ENCODE measurements at places on chromosomes 6 and 20.

GRCh38 chr6:76706086-76706485 is 633.6 kb upstream of the IMPG1 start:
- DNase-seq, result no peak

DNA sequence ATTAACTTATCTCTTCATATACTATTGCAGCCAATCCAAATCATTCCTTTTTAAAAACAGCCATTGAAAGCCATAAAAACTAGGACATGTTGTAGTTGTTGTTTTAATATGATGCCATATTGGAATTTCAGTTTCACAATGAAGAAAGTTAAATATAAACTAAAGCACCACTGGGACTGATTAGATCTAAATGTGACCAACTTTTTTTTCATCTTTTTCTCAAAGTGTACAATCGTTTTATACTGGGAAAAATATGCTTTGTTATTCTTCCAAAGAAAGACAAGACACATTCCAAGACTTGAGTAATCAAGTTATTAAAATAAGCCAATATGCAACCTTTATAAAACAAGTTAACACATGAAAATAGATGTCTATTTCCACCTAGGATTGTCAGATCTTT is 68.5 kb downstream of the THEMIS start:
- no peak for DNase-seq

DNA sequence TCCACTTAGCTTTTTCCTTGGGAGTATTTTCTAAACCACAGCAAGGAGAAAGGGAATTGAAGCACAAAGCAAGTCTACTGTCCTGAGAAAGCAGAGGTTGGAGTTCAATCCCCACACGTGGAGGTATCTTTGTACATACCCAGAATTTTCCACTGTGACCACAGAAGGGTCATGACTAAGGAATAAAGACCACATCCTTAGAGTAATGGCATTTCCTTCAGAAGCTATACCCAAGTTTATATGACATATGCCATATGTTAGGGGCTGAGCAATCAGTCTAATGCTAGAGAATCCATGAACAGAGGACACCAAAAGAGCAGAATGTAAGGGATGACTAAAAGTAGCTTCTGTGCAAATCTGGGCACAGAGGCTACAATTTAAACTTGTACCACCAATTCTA is 46.4 kb downstream of the ATG5 start:
- DNase-seq, result no peak

DNA sequence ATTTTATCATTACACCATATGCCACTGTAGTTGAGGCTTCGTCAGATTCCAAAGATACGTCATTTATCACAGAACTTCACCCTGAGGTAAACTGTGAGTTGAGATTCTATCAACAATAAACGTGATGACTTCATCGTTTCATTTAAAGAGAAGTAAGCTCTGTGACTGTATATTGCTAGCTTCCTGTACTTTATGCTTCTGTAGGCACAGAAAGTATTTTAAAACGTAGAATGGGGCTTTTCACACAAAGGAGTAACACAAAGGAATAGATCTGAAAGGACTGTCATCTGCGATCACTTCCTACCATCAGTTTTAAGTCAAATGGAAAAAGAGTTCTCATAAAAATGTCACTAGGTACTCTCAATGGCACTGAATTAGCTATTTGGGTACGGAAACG is 234.4 kb upstream of the MCHR2 start:
- no peak for DNase-seq

DNA sequence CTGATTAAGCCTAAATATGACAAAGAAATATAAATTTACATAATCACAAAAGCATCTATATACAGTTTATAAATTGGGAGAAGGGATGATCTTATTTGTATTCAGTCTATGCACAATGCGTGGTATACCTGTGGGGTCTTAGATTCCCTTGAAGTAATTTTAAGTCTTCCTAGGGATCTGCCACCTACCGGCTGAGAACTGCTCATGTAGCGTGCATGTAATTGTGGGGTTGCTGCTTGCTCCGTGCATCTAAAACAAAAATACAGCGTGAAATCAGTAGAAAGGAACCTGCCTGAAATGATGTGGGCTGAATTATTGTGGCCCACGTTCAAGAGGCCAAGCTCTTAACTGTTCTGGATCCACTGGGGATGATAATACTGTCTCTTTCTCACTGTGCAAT is 187.3 kb downstream of the MBOAT1 start:
- no peak for DNase-seq

DNA sequence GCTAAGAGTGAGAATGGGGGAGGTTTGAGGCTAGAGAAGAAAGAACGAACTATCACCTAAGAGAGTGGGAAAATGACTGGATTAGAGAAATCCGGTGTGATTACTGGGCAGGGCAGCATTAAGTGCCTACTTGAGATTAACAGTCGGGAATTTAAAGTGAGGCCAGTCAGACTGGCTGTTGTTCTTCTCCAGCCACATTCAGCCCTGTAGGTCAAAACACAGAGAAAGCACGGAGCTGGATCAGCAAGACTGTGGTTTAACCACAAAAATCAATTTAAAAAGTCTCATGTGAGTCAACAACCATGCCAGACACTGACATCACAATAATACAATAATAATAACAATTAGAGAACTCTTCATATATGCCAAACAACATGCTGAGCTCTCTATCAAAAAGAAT is 301.9 kb upstream of the SGK1 start:
- no peak for DNase-seq

- DNase-seq, result no peak
Measured at GRCh38 chr6:165663736-165664558, 906 bp upstream of the PDE10A start.

GRCh38 chr6:152160346-152160745 is 352.9 kb downstream of the ESR1 start:
- no peak for DNase-seq

GRCh38 chr6:143332153-143332845 is 118.2 kb downstream of the ADAT2 start:
- DNase-seq, result no peak

- DNase-seq, result no peak
Measured at GRCh38 chr6:150536835-150537234, 62.9 kb upstream of the PLEKHG1 start.

DNA sequence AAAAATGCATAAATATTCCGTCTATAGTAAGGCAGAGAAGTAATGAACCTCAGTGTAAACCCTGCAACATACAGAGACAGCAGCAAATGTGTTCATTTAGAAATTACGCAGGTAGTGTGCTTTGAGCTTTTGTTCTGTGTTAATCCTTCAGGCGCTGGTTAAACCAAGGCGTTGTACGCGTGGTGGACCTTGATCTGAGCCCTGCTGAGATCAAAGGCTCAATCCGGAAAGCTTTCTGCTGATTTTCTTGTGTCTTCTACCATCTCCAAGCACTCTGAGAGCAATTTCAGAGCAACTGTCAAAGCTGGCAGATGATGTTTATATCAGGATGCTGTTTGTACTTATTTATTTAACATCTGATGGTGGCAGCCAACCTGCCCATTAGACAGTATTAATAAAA is 382.8 kb downstream of the CDH26 start:
- DNase-seq, result no peak

DNA sequence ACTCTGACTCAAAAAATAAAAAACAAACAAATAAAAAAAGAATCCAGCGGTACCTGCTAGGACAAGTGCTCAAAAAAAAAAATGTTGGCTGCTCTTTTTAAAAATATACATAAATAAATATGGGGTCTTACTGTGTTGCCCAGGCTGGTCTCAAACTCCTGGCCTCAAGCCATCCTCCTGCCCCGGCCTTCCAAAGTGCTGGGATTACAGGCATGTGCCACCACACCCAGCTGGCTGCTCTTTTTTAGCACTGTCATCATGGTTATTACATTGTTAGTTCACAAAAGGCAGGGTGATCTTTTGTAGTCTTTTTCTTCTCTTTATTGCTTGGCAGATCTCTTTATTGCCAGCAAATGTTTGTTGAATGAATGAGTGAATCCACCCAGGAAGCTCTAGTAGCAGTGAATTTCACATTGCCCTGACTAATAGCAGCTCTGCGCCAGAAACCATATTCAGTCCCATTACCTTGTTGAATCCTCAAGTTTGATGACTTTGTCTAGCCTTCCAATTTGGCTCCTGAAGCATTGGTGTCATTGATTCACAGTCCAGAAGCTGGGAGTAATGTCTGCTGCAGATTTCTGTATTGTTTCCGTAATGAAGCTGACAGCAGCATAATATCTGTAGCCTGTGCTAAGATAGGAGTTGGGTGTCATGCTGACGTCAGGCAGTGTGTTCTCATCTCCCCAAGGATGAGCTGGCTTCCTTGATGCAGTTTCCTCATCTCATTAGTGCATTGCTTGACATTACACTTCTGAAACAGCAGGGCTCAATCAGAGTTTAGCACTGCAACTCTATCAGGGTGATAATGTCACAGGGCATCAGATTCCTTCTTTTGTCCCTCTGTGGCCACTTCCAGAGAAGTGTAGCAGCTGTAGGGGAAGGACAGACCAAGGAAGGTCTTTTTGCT is 84.9 kb upstream of the TGM3 start:
- no peak for DNase-seq

- no peak for DNase-seq
Measured at GRCh38 chr6:134482593-134483270, 164.8 kb upstream of the SGK1 start.

GRCh38 chr6:65229825-65230224 is 477.2 kb downstream of the EYS start:
- DNase-seq, result no peak

DNA sequence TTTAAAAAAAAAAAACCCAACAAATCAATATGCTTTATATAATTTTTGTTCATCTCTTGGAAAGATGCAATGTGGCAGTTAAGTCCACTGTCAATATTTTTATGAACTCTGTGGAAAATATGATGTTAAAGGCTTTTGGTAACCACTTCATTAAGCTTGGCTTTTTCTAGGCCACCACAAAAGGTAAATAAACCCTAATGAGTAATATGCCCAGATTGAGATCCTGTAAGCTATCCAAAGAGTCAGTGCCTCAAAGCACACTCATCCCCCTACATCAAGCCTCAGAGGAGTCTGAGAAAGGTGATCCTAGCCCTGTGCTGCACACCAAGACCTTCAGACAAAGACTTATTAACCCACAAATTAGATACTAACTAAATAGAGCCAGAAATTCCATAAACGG is 121.1 kb downstream of the CDC5L start:
- DNase-seq, result no peak

- DNase-seq, result no peak
Measured at GRCh38 chr6:19714434-19715166, 122.6 kb upstream of the ID4 start.

Measured in stimulated activated CD4-positive, alpha-beta T cell treated with anti-CD3 and anti-CD28 coated beads, TNF-alpha, amount 100 ng/mL, for 1 hour (primary cell).